Naive thymus-derived CD4-positive, alpha-beta T cell (primary cell): ENCODE measurements at places on chromosomes 4 and X. TPM values are rescaled to one million over a fixed set of nuclear protein-coding genes. Genes with fewer than 3 reads are reported as not detected.
A peak's percentile ranks its signal among the peaks of the same experiment; 100 is the strongest.

GRCh38 chr4:10722957-10723356 lies 38.4 kb upstream of the CLNK start:
- no peak overlapping the region for H3K4me3 ChIP-seq
- no peaks in the 10 kb centered on the region for H3K4me1 ChIP-seq
- no peaks in the 10 kb centered on the region for H3K36me3 ChIP-seq
- DNase-seq, result no peak
- H3K27ac ChIP-seq, result no peak overlapping the region

DNA sequence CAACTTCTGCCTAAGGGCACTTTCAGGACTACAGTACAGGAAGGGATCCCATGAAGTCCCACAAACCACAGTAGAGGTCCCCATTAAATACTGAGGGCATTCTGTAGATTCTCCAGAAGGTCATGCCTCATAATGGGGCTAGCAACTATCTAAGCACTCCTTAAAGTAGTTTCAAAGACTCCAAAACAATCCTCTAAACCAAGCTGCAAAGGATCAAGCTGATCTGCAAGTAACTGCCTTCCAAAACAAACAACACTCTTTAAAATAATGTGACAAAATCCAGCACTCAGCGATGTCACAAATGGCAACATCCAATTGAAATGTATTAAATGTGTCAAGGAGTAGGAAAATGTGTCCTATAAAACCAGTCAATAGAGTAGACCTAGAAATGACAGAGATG lies 118.7 kb downstream of the FRYL start:
- DNase-seq, result no peak
- H3K36me3 ChIP-seq, result no peaks in the 10 kb centered on the region
- H3K4me1 ChIP-seq, result peaks cover 9% of the 10 kb centered on the region
- no peak overlapping the region for H3K27ac ChIP-seq
- no peak overlapping the region for H3K4me3 ChIP-seq

DNA sequence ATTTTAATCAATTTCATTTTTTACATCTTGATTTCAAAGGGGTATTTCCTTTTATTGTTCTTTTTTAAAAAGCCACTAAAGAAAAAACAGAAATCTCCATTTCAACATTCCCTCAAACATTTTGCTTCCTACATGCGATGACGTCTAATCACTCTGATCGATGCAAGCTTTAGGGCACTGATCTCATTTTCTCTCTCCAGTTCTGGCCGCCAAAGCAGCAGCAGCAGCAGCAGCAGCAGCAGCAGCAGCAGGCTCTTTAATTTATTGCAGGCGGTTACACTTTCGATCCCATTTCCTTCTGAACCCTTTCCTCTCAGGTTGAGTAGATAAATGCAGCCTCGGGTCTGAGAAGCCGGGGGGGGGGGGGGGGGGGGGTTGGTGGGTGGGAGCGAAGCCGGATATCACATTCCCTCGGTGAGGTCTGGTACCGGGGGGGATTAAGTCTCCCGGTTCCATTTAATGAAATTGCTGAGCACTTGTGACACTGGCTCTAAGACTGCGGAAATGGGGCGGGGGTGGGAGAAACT lies 3.4 kb upstream of the PCDH7 start:
- H3K27me3 ChIP-seq, result peaks cover 3% of the 10 kb centered on the region
- no peaks in the 10 kb centered on the region for H3K36me3 ChIP-seq
- no peak overlapping the region for H3K27ac ChIP-seq
- DNase-seq, result no peak
- H3K4me3 ChIP-seq, result no peak overlapping the region

- H3K27ac ChIP-seq, result no peak overlapping the region
- H3K4me1 ChIP-seq, result no peaks in the 10 kb centered on the region
- DNase-seq, result peak; percentile 16
- H3K36me3 ChIP-seq, result no peaks in the 10 kb centered on the region
- H3K27me3 ChIP-seq, result no peaks in the 10 kb centered on the region
- H3K4me3 ChIP-seq, result no peak overlapping the region
Observed at GRCh38 chrX:123884809-123885408, 25.1 kb downstream of the XIAP start.

DNA sequence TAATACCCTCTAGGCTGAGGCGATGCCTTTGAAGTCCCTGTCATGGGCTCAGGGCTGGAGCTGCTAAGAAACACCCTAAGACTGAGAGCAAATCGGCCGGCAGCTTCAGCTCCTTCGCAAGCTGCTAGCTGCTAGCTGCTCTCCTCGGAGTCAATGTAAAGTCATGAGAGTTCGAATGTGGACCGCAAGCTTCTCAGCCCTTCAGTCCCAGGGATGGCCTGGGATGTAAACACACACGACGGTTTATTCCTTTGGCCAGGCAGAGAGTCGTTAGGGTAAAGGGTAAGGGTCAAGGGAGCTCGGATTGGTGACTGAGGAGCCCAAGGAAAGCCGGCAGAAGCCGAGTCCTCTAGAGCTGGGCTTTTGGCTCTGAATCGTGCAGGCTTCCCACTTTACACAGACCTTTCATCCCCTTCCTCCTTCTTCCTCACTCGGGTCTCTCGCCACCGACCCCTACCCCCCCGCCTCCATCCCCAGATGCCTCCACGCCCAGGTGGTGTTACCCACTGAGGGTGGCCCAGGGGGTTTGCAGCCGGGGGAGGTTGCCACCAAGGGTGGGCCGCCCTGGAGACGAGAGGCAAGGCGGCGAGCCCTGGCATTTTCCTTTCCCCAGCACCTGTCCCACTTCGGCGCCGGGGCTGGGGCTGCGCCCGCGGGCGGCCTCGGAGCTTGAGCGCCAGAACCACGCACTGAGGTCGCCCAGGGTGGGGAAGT lies 3.1 kb upstream of the BCORL1 start:
- no peaks in the 10 kb centered on the region for H3K27me3 ChIP-seq
- peak overlapping the region; percentile 7 for H3K27ac ChIP-seq
- H3K4me1 ChIP-seq, result no peaks in the 10 kb centered on the region
- DNase-seq, result no peak
- H3K36me3 ChIP-seq, result no peaks in the 10 kb centered on the region
- H3K4me3 ChIP-seq, result no peak overlapping the region

- H3K27ac ChIP-seq, result no peak overlapping the region
- no peaks in the 10 kb centered on the region for H3K27me3 ChIP-seq
- H3K4me1 ChIP-seq, result no peaks in the 10 kb centered on the region
Observed at GRCh38 chrX:132406106-132406505, 82.7 kb downstream of the MBNL3 start.

- H3K36me3 ChIP-seq, result no peaks in the 10 kb centered on the region
- no peak overlapping the region for H3K27ac ChIP-seq
- DNase-seq, result peak; percentile 14
- H3K4me1 ChIP-seq, result peaks cover 16% of the 10 kb centered on the region
- no peak overlapping the region for H3K4me3 ChIP-seq
- H3K27me3 ChIP-seq, result no peaks in the 10 kb centered on the region
Observed at GRCh38 chrX:40278340-40279090, 180.8 kb upstream of the BCOR start.

DNA sequence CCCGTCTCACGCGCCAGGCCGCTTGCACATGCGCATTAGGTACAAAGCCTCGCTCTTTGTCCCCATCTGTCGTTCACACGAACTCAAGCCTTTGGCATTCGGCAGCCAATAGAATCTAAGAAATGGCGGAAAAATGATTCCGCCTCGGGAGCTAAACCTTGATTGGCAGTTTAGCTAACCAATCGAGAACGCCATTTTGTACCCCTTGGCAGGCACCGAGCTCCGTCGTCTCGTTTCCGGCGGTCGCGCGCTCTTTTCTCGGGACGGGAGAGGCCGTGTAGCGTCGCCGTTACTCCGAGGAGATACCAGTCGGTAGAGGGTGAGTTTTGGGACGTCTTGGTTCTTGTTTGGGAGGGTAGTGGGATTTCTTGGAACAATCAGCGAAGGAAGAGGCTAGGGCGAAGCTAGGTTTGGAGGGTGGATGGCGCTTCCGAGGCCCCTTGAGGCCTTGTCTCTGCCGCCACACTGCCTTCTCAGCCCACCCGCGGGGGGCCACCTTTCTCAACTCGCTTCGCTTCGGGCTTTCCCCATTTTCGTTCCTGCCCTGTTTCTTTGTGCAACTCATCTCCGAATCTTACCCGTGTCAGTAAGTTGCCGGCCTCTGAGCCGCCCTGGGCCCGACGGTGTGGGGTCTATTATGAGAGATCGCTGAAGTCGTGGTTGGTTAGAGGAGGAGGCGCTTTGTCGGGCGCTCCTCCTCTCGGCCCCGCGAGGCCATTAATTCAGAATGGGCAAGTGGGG lies at the start of gene NONO:
NONO (plus strand) TSS at position 233 of the 741 bp plus-strand sequence. CDS start 7,003 bp downstream, outside the sequence.
- peak within 1 kb of the TSS; percentile 93 for H3K27ac ChIP-seq
- DNase-seq, result peak; percentile 89
- no peaks in the 10 kb centered on the region for H3K4me1 ChIP-seq

DNA sequence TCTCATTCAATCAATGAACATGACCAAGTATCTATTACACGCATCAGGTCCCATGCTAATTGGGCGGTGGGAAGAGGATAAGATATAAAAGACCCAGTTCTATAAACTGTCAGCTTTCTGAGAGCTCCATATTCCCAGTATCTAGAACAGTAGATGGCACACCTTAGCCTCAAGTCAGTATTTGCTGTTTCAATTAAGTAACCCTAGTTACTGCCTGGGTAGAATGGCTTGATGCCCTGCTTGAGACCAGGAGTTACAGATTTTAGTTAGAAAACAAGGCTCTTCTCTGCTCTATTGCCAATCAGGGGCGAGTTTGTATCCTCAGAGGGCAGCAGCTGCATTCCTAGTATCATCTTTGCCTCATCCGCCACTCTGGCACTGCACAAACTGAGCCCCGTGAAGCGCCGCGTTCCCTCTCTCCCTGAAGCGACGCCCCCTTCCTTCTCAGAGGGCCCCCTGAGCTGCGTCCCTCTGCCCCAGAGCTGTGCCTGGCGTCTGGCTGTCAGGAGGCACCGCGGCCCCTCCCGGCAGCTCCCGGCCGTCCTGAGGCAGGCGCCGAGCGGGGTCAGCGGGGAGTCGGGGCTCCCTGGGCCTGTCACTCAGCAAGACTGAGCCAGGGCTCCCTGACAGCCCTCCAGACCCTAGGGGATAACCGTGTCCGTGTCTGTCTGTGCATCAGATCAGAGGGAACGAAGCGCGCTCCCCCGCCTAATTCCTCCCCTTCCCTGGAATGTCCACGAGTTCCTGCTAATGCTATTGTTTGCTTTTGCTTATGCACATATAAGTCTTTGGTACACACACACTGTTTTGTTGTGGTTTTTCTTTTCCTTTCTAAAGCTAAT lies 212.4 kb upstream of the TTC29 start:
- no peaks in the 10 kb centered on the region for H3K36me3 ChIP-seq
- H3K4me3 ChIP-seq, result no peak overlapping the region
- no peak for DNase-seq
- no peaks in the 10 kb centered on the region for H3K4me1 ChIP-seq

DNA sequence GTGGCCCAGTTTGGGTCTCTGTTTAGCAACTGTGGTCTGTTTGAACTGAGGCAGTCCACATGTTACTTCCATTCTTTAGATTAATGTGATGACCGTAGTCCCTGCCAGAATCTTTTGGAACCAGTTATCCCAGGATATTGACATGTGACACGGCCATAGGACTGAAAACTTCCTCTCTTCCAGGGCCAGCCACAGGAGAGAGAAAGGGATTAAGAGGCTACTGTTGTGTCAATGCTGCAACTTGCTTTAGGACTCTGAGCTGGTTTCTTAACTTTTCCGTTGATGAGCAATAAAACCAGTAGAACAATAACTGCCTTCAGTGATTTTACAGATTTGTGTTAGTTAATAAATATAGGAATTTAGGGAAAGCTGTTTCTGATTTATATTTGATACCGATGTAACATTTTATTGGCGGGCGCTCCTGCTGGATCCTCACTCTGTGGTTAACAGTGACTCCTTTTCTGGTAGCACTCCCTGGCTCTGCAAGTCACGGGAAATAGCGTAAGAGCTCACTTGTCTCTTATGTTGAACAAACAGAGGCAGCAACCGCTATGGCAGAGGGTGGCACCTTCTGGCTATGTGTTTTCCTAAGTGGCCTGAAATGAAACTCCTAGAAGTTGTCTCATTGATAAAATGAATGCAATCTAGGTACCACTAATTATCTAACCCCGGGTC lies 2.5 kb downstream of the TENM3 start:
- no peak overlapping the region for H3K27ac ChIP-seq
- H3K4me1 ChIP-seq, result no peaks in the 10 kb centered on the region
- no peak for DNase-seq
- H3K27me3 ChIP-seq, result no peaks in the 10 kb centered on the region
- H3K4me3 ChIP-seq, result no peak overlapping the region

DNA sequence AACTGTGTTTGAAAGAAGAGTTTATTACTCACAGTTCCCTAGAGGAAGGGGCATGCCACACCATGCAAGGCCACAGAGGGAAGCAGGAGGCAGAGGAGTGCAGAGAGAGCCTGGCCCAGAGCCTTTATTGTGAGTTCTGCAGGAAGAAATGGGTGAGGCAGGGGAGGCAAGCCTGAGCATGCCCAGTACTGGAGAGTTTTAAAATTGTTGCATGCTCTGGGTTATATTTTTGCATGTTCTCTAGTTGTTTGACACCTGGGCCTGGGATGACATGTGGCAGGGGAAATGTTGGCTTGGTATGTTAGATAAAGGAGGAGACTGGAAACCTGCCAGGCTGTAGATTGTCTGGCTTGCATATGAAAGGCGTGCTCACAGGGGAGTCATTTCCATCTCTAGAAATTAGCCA lies 19.7 kb upstream of the CRMP1 start:
- no peak overlapping the region for H3K4me3 ChIP-seq
- H3K4me1 ChIP-seq, result no peaks in the 10 kb centered on the region
- H3K36me3 ChIP-seq, result no peaks in the 10 kb centered on the region
- no peaks in the 10 kb centered on the region for H3K27me3 ChIP-seq
- DNase-seq, result no peak

DNA sequence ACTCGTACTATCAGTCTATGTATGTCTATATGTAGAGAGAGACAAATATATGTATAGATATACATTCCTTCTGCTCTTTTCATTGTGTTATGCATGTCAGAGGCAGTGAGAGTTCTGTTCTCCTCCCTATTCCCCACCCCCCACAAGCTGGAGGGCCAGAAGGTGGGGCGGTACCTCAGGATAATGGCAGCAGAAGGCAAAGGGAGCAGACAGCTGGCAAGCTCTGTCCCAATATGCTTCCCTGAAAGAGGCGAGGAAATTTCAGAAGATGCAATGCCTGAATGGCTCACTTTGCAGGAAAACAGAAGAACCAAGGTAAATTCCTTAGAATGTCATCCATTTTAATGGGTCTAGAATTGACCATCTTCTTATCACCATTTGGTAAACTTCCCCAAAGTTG lies 114.4 kb downstream of the NAA11 start:
- no peaks in the 10 kb centered on the region for H3K27me3 ChIP-seq
- H3K27ac ChIP-seq, result no peak overlapping the region

TFE3 gene
- polyA plus RNA-seq, result 4.3 TPM

ACE2 gene
- polyA plus RNA-seq, result not detected

NAT8L gene
- polyA plus RNA-seq, result not detected

ARAP2 gene
- 10.4 TPM for polyA plus RNA-seq
